NCI-H1105 (cell line): ENCODE measurements at places on chromosomes 2 and 18.

DNA sequence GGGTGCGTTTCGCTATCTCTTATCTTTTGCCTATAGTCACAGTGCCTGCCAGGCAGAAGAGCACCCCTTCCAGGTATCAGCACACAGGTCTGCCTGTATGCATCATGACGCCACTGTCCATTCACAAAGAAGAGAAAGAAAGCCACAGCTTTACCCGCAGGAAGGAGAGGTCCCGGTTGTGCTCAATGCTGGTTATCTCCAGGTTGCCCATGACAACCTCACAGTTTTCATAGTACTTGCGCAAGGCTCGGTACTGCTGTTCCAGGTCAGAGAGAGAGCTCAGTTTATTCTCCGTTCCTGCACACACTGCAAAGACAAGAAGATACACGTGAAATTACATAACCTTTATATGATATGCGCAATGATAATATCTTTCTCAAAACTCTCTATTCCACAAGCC, 414.0 kb downstream of the ERBB4 start:
- DNase-seq = no peak

- no peak for DNase-seq
These were observed 96.7 kb downstream of the DGKD start for GRCh38 chr2:233450864-233451575.

DNA sequence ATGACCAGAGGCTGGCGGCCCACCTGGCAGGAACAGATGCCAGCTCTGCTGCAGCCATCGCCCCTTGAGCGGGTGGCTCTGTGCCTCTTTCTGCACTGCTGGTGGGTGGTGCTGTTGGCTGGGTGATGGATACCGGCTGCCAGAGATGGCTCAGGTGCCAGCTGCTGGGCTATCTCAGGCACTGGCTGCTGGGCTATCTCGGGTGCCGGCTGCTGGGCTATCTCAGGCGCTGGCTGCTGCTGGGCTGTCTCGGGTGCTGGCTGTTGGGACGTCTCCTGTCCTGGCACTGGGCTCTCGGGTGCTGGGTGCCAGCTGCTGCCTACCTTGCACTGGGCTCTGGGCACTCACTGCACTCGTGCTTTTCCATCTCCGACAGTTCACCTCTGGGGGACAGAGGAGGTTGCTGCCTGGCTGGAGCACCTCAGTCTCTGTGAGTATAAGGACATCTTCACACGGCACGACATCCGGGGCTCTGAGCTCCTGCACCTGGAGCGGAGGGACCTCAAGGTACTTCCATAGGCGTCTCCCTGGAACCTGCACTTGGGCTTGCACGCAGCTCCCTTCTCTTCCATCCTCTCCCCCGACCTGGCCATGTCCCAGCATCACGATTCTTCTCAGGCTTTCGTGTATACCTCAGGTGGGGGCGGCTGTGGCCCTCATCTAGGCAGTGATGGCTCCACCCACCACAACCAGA, 98.4 kb downstream of the USP40 start:
- DNase-seq = no peak

DNA sequence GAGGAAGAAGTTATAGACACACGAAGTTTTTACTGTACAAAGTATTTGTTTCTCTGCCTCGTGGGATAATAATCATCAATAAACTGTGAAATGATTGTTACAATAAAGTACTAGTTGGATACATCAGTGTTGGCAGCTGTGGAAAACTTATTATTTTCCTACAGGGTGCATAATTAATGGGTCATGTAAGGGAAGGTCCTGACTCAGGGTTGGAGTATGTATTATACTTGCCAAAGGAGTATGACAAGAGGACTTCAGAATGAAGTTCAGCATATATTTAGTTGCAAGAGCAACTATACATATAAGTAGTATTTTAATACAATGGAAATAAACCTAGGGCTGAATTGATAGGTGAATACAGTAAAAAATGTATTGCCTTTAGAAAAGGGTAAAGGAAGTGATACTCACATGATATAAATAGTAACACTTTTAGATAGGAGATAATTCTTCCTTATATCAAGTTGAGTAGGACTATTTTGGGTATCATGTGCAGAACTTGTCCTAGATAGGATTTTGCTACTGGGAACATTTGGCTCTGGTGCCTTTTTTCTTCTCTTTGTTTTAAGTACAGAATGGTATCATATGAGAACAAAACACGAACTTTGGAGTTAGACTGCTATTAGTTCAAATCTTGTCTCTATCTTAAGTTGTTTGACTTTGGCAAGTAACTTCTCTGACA, 79.1 kb downstream of the PLCL1 start:
- no peak for DNase-seq

DNA sequence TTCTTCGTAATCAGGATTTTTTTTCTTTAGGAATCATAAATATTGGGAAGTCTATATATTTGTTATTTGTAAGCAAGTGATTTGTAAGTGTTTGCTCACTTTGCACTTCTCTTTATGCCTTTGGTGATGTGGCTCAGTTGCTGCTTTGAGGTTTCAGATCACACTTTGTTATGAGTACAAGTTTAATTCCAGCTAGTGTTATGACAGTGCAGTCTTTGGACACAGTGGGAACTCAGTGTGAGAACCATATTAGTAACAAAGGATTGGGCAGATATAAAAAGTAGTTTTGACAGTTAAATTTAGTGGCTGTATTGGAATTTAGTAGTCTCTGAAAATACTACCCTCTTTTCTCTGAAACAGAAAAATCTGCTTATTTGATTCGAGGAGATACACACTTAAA, 67.7 kb downstream of the ABI2 start:
- DNase-seq = no peak

DNA sequence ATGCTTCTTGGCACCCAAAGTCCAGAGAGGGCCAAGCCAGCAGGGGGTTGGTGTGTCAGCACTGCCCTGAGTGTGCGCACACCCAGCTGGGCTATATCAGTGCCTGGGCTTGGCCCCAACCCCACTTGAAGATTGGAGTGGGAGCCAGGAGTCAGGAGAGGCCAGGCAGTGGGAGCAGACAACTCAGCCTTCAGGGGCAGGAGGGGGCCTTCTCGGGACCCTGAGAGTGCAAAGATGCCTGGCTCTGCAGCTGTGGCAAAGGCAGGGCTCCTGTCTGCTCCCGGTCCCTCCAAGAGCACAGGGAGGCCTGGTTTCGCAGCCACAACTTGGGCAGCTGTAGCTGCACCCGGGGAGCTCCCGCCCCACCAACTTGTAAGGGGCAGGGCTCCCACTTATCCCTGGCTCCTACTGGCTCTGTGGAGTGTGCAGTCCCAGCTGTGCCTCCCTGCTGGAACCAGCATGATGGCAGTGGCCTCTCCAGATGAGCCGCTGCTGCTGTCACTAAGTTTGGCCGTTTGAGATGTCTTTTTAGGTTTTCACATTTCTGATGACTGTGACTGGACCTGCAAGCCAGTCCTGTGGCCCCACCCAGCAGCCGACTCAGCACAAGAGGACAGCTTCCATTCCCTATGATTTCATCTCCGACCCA, 148.8 kb upstream of the HS6ST1 start:
- DNase-seq = no peak

DNA sequence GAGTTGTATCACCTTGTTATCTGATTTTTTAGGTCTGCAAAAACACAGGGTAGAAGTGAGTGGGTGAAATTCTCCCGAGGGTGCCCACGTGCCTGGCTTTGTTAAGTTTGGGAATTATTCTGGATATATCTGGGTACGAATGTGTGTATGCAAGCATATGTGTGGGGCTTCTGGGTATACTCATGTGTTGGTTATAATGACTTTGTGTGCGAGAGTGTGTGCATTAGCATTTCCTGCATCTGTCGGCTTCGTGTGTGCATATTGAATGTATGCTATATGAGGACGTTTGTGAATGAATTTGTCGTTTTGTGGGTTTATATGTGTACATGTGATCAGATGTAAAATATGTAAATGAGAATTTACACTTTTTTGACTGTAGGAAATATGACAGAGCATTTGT, 13.8 kb upstream of the DNAJC27 start:
- no peak for DNase-seq

GRCh38 chr18:79361766-79362522, 33.8 kb upstream of the NFATC1 start:
- no peak for DNase-seq

DNA sequence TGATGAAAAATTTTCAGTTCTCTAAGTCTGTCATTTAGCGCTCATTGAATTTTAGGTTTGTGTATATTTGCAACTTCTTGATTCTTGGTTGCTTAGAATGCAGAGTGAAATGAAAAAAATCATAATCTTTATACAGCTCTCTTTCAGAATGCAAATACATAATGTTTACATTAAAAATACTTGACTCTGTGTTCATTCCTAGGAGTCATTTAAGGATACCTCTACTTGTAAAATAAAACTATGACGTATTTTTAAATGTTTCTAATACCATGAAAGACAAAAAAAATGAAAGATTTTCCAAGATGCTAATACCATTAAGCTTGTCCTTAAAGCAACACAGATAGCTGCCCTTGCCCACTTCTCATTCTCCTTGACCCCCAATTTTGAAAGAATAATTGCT, 259.0 kb downstream of the L3MBTL4 start:
- no peak for DNase-seq

- no peak for DNase-seq
These were observed 33.6 kb upstream of the EFEMP1 start for GRCh38 chr2:55957142-55957541.

DNA sequence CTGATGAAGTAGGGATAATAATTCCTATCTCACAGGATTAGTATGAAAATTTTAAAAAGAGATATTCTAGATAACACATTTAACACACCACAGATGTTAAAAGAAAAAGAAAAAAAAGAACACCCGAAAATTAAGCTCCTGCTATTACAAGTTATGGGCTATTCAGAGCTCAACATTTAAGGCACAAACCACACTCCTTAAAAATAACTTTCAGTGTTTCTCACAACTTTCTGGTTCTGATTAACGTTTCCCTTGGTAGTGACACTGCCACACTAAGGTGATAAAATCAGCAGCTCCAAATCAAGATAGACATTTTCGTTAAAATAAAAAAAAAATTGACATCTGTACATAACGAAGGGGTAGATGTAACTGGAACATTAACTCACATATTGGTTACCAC, 26.9 kb downstream of the ACVR1C start:
- no peak for DNase-seq

GRCh38 chr2:212181646-212182045, 357.0 kb downstream of the ERBB4 start:
- DNase-seq = no peak
